ENCODE measurements at places on chromosomes 2 and 18.
A peak's percentile ranks its signal among the peaks of the same experiment; 100 is the strongest.

- no peak for DNase-seq
Observed at GRCh38 chr2:232687382-232688160, 9.6 kb upstream of the GIGYF2 start.

GRCh38 chr18:11943551-11943950 is 35.4 kb upstream of the MPPE1 start:
- DNase-seq: no peak

DNA sequence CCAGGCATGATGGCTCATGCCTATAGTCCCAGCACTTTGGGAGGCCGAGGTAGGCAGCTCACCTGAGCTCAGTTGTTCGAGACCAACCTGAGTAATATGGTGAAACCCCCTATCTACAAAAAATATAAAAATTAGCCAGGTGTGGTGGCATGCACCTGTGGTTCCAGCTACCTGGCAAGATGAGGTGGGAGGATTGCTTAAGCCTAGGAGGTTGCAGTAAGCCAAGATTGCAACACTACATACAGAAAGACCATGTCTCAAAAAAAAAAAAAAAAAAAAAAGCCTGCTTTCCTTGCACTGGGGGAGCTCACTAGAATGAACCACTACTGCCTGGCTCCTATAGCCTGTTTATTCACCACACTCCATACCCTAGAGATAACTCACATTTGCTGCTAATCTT is 7.4 kb upstream of the MAT2A start:
- DNase-seq: no peak

DNA sequence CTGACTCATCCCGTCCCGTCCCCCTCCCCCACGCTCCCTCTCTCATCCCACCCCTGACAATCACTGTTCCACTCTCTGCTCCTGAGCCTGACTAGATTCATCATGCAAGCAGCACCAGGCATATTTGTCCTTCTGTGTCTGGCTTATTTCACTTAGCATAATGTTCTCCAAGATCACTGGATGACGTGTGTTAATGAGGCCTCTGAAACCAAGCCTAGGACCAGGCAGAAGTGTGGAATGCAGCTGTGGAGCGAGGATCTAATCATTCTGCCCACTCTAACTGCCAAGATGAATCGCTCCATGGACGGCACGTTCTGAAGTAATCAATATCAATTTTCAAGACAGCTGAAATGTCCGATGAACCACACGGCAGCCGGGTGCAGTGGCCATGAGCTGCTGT is 122.4 kb upstream of the ZNF236 start:
- DNase-seq: peak; percentile 62

DNA sequence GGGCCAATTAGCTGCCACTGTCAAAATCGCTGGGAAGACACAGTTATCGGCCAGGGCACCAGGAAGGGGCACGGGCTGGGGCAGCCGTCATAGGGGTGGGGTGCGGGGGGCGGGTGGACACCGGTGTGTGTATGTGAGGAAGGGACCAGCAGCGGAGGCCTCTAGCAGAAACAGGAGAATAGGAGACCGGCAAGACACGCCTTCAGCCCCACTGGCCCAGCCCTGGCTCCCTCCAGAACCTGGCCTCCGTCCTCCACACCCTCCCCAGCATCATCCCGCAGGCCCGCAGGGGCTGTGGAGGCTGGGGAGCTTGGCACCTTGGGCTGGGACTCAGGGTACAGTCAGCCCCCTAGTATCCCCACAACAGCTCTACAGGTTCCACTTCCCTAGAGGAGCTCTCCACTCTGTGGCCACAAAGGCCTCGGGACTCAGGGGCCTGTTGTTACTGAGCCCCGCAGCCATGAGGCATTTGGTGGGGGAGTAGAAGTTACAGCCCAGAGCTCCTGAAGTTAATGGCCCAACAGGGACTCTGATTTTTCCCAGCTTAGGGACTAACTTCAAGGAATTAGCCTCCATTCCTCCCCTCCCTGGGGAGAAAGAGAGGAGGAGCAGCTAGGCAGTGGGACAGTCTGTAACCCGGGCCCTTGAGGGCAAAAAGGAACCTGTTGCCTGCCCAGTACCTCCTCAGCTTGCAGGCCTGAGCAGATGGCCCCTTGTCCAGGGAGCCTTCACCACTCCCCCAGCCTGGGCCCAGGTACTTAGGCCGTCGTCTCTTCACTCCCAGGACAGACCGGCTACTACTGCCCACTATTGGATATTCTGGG is 19.9 kb downstream of the SH2D6 start:
- DNase-seq: peak; percentile 69

GRCh38 chr2:237682856-237683670 is 55.7 kb downstream of the LRRFIP1 start:
- no peak for DNase-seq

All from islet precursor cell (in vitro differentiated cells).